Stimulated activated CD8-positive, alpha-beta memory T cell treated with anti-CD3 and anti-CD28 coated beads, Interleukin-15, amount 100 ng/mL, for 24 hours (primary cell): ENCODE measurements at places on chromosomes 3 and 15.

DNA sequence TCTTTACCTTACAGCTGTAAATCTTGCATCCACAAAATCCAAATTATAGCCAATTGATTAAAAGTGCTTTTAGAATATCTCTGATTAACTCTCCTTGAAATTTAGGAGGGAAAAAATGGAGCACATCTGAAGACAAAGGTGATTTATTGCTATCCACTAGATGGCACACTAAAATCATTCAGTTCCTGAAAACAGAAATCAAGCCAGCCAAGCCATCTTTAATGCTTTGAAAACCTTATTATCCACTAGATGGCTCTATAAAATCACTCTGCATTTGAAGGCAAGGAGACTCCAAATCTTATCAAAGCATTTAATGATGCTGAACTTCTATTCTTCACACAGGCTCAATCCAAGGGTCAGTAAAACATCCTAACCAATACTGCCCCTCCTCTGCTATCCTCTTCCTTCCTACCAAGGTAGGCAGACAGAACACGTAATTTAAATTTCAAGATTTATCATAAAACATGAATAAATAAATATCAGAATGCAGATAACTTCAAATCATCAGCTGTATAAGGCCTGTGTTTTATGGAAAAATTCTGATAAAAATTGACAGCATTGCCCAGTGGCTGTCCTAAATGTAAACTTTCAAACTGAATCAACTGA is 48.4 kb downstream of the GOLIM4 start:
- no peak for DNase-seq

DNA sequence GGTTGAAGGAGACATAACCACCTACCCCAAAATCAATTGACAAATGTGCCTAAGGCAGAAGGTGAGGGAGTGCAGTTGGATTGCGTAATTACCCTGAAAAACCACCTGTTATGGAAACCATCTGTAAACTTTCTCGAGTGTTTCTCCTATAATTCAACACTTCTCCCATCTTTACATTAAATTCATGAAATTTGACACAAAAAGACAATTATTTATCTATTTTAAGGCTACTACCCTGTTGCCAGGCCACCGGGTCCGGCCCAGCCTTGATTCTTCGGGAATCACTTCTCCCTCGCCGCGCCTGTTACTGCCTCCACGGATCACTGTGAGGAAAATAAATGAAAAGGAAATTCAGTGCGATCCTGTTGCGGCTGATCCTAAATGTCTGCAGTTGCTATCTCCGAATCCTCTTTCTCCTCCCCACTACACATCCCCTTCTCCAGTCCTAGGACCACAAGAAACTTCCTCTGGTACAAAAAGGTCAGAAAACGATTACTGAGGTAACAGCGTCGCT is 646 bp downstream of the IQCB1 start:
- no peak for DNase-seq

- no peak for DNase-seq
These were observed 620.4 kb upstream of the NR2F2 start for GRCh38 chr15:95709959-95710695.

DNA sequence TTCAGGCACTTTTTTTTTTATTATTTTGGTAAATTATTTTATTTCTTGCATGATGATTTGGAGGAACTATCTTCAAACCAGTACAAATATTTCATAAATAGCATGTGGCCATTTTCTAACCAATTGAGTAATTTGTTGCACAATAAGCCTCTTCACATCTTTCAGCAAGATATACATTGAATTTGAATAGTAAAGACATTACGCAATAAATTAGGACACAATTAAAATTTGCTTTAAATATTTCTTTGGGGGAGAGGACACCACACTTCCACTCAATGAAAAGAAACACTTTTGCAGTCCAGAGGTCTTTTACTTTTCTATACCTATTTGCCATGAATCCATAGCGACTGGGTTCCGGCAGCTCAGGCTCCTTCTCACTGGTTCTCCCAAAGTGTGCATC is 762.6 kb upstream of the GOLIM4 start:
- no peak for DNase-seq

DNA sequence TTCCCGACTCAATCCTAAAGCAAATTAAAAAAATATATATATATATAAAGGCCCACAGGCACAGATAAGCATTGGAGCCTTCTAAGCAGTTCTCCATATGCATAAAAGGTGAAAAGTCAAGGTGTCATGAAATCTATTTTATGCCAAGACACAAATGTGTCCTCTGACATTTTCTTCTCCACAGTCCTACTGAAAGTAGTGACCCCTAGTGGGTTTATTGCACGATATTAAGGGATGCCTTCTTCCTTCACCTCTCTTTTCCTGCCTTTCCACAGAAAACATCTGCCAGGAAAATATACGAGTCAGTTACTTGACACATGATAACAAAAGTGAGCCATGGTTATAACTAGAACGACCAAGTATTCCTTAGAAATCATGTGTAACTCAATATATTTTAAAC is 303.2 kb downstream of the TIGIT start:
- no peak for DNase-seq

DNA sequence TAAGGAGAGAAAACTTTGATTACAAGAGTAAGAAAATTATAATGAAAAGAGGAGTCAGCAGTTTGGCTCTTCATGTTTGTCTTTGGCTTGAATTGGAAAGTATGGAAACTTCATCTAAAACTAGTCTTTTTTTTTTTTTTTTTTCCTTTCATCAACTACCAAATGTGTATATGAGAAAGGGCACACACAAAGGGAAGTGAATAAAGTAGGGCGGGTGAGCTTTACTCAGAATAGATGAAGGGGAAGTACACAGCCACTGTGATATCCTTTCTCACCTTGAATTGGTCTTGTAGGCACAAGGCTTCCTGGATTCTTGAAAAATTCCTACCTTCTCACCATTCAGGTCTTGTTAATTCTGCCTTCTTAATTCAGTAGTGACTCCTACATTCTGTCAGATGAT is 652.3 kb upstream of the KCNMB2 start:
- no peak for DNase-seq

DNA sequence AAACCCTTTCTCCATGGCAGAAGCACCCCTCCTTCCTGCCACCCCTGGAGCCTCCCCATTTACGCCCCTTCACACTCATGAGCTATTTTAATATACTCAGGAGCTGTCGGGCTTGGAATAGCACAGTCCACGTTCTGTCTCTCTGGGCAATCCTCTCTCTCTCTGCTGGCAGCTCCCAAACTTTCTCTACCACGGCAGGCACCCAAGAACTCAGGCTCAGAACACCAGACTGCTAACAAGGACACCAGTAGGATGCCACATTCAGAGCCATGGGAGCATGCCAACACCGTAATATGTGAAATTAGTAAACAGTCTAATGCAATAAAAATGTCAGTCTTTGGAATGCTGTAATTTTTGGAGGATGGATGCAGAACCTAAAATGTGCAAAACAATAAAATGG is 19.3 kb downstream of the TNFAIP8L3 start:
- DNase-seq = no peak

GRCh38 chr3:71509066-71509465 is 74.5 kb downstream of the FOXP1 start:
- DNase-seq = no peak

DNA sequence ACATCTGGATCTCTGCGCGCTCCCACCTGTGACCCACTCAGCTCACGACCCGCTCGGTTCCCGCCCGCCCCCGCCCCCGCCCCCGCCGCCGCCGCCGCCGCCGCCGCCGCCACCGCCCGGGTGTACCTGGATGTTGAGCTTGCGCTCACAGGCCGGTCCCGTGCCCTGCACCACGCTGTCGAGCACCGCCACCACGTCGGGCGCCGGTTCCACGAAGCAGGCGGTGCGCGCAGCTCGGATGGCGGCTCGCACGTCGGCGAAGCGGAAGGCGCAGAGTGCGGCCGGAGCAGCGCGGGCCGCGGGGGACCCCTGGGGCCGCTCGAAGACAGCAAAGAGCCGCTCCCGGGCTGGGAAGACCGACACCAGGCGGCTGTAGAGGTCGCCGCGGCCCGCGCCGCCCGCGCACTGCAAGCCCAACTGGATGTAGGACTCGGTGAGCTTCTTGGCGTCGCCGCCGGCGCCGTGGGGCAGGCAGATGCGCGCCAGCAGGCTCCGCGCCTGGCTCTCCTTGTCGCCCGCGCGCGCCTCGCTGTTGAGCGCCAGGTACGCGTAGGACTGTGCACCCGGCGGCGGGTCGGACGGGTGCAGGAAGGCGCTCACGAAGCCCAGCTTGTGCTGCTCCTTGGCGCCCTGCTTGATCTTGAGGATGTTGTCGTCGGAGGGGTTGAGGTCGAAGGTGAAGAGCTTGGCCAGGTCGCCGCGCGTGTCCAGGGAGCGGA is 1.1 kb downstream of the PLXND1 start:
- DNase-seq = no peak

GRCh38 chr3:11385326-11385725 is 113.1 kb downstream of the ATG7 start:
- no peak for DNase-seq

DNA sequence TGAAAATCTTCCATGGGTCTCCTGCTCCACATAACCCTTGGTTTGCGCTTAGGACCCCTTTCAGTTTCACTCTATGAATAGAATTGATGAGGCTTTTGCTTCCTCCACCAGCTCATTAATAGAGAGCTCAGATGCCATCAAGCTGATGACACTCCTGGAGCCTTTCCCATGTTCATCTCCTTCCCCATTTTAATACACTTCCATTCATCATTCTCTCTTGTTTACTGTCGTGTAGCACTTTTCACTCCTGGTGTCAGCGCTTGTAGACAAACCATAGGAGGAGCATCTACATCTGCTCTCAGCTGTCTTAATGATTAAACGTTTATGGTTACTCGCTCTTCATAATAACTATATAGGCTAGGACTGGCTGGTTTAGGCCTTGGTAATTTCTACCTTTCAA is 363.5 kb downstream of the EPHB1 start:
- DNase-seq = no peak

DNA sequence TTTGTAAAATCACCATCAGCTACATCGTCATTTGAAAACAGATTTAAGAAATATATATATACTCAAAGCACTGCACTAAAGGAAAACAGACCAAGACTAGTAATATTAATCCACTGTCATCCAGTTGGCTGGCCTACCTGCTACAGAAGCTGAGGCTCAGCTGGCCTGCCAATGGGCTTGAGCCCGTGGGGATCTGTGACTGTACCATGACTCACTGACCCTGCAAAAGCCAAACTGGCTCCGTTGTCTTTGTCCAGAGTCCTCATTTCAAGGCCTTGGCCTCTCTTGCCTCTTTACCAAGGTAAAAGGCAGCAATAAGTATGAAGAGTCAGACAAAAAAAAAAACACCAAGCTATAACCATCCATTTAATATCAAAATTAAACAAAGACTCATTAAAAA is 463.5 kb upstream of the RASGRP1 start:
- no peak for DNase-seq

DNA sequence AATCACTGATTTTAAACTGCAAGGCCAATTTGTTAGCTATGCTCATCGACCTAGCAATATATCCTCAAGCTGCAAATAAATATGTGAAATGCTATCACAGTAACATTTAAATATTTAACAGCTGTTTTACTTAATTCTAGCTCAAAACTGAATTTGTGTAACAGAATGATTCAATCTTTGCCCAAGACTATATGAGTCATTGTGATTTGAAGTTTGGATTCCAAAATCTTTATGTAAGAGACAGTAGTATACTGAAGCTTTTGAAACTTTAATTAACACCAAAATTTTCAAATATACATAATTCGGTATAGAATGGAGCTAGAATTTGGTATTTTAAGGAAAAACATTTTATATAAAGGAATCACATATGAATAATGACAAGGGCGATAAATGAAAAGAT is 603.0 kb upstream of the ROBO2 start:
- no peak for DNase-seq
